Esophagus muscularis mucosa (tissue), 4 donors: ENCODE measurements at places on chromosomes 13 and 19. TPM values are rescaled to one million over a fixed set of nuclear protein-coding genes. Genes with fewer than 3 reads are reported as not detected.

GRCh38 chr19:39223703-39224279 lies 19.7 kb upstream of the SYCN start:
- H3K4me1 ChIP-seq, result no peaks in the 10 kb centered on the region
- no peak overlapping the region for H3K4me3 ChIP-seq
- DNase-seq, result no peak
- H3K27ac ChIP-seq, result no peak overlapping the region
- H3K36me3 ChIP-seq, result no peaks in the 10 kb centered on the region
- H3K27me3 ChIP-seq, result no peaks in the 10 kb centered on the region

GRCh38 chr19:38977445-38978325 lies 2.1 kb upstream of the FBXO17 start:
- H3K4me1 ChIP-seq, result peaks cover 32% of the 10 kb centered on the region
- peaks cover 8% of the 10 kb centered on the region for H3K27me3 ChIP-seq
- H3K4me3 ChIP-seq, result no peak overlapping the region
- H3K36me3 ChIP-seq, result no peaks in the 10 kb centered on the region

The SOX1 gene
- total RNA-seq, result under 0.01 TPM

- no peak overlapping the region for H3K4me3 ChIP-seq
- peak; percentile 57 for DNase-seq
- peaks cover 6% of the 10 kb centered on the region for H3K36me3 ChIP-seq
- no peak overlapping the region for H3K27ac ChIP-seq
- no peaks in the 10 kb centered on the region for H3K4me1 ChIP-seq
- no peaks in the 10 kb centered on the region for H3K27me3 ChIP-seq
Measured at GRCh38 chr13:31334547-31334946, 134.8 kb downstream of the B3GLCT start.

The GTF2F1 gene
- total RNA-seq, result 60.3 TPM

- H3K27ac ChIP-seq, result no peak overlapping the region
- no peaks in the 10 kb centered on the region for H3K27me3 ChIP-seq
- H3K36me3 ChIP-seq, result no peaks in the 10 kb centered on the region
- no peak overlapping the region for H3K4me3 ChIP-seq
- no peak for DNase-seq
- no peaks in the 10 kb centered on the region for H3K4me1 ChIP-seq
Measured at GRCh38 chr13:100917011-100917410, 242.4 kb upstream of the TMTC4 start.

DNA sequence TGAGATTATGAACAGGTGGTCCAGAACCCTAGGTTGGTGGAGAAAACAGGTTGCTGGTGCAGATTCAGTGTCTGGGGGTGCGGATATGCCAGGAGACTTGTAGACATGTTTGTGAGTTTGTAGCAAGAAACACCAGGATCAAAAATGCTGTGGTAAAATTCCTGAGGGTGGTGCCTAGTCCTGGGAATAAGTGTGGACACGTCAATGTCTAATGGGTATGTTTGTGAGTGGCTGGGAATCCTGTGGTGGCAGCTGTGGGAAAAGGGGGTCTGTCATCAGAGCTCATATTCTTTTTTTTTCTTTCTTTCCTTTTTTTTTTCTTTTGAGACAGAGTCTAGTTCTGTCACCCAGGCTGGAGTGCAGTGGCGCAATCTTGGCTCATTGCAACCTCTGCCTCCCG lies 7.2 kb downstream of the ZNF708 start:
- peak overlapping the region; percentile 61 for H3K27ac ChIP-seq
- DNase-seq, result no peak
- no peak overlapping the region for H3K4me3 ChIP-seq
- peaks cover 46% of the 10 kb centered on the region for H3K4me1 ChIP-seq
- peaks cover 10% of the 10 kb centered on the region for H3K36me3 ChIP-seq
- H3K27me3 ChIP-seq, result no peaks in the 10 kb centered on the region

The PGLYRP2 gene
- total RNA-seq, result not detected

The PCDH20 gene
- total RNA-seq, result 10.4 TPM

DNA sequence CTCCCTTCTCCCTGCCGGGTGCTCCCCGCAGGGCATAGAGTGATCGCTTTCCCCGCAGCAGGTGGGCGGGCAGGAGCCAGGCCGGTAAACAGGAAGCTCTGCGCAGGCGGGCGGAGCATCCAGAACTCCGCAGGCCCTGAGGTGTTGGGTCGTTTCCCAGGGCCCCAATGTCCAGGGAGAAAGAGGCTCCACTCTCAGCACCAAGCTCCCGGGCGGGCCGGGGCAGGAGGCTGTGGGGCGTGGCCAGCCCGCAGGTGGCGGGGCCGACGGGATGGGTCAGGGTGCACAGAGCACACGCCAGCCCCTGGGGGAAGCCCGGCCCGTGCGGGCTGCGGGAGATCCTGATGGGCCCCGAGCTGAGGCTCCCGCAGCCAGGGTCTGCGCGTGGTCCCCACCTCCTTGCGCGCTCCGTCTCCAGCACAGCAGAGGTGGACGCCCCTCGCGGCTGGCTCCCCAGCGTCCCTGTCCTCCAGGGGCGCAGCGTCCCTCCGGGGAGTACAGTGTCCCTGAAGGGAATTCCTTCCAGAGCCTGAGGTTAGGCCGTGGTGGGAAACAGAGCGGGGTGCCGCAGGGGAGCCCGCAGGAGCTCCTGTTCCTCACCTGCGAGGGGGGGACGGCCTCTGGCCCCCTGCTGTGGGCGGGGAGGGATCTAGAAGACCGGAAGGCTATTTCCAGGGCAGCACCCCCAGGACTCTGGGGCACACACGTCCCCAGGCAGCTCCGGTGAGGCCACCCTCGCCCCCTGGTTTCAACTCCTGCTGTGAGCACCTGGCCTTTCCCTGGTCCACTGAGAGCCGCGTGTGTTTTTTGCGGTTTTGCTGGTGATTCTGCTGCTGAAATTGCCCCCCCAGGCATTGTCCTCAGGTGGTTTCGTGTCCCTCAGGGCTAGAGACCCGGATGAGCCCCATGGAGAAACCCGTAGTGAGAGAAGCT lies 12.2 kb downstream of the PIP5K1C start:
- H3K27me3 ChIP-seq, result no peaks in the 10 kb centered on the region
- peaks cover 85% of the 10 kb centered on the region for H3K4me1 ChIP-seq
- peak overlapping the region; percentile 78 for H3K27ac ChIP-seq
- peak overlapping the region; percentile 21 for H3K4me3 ChIP-seq
- peaks cover 12% of the 10 kb centered on the region for H3K36me3 ChIP-seq

The ZNF841 gene
- total RNA-seq, result 13.7 TPM

The NLRP4 gene
- total RNA-seq, result not detected

The GATAD2A gene
- 60.5 TPM for total RNA-seq

GRCh38 chr13:21948769-21949474 lies 278.0 kb downstream of the FGF9 start:
- no peaks in the 10 kb centered on the region for H3K36me3 ChIP-seq
- H3K27ac ChIP-seq, result no peak overlapping the region
- H3K4me1 ChIP-seq, result no peaks in the 10 kb centered on the region
- H3K27me3 ChIP-seq, result no peaks in the 10 kb centered on the region
- no peak for DNase-seq

DNA sequence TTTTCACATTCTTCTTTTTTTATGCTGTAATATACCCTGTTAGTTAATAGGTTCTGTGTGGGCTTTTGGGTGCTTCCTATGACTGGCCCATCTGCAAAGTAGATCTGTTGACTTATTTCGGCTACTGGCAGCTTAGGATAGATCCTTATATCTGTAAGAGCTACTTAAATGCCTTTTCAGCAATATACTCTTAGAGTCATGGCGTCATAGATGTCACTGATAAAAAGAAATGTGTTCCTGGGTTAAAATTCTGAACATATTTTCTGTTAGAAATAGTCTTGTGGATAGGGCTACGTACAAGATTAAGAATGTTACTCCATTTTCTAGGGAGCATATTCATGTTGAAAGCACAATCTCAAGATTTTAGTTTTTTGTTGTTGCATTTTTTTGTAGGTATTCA lies 4.7 kb downstream of the AKAP11 start:
- no peak overlapping the region for H3K4me3 ChIP-seq
- H3K27ac ChIP-seq, result no peak overlapping the region
- no peak for DNase-seq
- H3K27me3 ChIP-seq, result no peaks in the 10 kb centered on the region

GRCh38 chr13:111115061-111115964 lies at the start of gene ARHGEF7:
Gene ARHGEF7 (plus strand): TSS chr13:111115310. CDS start chr13:111115527, 217 bp downstream.
- DNase-seq, result peak; percentile 47
- no peaks in the 10 kb centered on the region for H3K36me3 ChIP-seq
- peaks cover 13% of the 10 kb centered on the region for H3K4me1 ChIP-seq
- H3K27me3 ChIP-seq, result no peaks in the 10 kb centered on the region
- H3K27ac ChIP-seq, result peak within 1 kb of the TSS; percentile 75
- H3K4me3 ChIP-seq, result peak within 1 kb of the TSS; percentile 58

GRCh38 chr19:46731584-46731983 lies 14.3 kb upstream of the FKRP start:
- peaks cover 52% of the 10 kb centered on the region for H3K4me1 ChIP-seq

DNA sequence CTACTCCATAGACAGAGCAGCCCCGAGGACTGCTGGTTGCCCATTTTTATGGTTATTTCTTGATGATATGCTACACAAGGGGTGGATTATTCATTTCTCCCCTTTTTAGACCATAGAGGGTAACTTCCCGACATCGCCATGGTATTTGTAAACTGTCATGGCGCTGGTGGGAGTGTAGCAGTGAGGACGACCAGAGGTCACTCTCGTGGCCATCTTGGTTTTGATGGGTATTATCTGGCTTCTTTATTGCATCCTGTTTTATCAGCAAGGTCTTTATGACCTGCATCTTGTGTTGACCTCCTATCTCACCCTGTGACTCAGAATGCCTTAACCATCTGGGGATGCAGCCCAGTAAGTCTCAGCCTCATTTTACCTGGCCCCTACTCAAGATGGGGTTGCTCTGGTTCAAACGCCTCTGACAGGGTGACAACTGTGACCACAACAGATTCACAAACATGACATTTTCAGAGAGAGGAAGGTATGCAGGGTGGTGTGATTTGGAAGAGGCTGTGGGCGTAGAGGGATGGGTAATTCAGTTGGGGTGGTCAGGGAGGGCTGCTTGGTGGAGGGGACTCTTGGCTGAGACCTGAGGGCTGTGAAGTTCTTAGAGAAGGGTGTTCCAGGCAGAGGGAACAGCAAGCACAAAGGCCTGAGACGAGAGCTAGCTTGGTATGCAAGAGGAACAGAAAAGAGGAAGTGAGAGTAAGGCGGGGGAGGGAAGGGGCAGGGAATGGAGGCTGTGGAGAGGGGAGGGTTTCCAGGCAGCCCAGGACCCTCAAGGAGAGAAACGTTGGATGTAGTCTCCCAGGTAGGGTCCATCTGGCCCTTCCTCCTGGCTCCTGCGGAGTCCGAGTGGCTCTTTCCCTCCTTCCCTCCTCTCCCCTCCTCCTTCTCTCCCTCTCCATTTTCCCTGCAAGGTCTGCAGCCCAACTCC lies 23.5 kb downstream of the FAM187B start:
- H3K36me3 ChIP-seq, result no peaks in the 10 kb centered on the region
- H3K4me3 ChIP-seq, result no peak overlapping the region

DNA sequence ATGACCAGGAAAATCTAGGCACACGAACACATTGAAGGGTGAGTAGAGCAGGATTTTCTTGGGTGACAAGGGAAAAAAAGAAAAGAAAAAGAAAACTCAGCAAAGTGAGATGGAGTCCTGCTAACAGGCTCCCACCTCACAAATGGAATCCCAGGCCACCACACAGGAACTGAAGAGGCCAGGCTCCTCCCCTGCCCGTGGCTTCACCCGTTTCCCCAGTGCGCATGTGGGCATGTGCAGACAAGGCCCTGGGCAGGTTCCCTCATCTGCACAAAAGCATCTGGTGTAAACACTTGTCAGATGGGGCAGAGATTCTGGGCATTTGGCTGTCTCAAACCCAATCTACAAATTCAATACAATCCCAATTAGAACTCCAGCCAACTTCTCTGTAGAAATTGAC lies 24.5 kb downstream of the CFAP97D2 start:
- H3K27ac ChIP-seq, result no peak overlapping the region
- H3K4me3 ChIP-seq, result no peak overlapping the region
- no peak for DNase-seq
- no peaks in the 10 kb centered on the region for H3K36me3 ChIP-seq
- H3K4me1 ChIP-seq, result no peaks in the 10 kb centered on the region

DNA sequence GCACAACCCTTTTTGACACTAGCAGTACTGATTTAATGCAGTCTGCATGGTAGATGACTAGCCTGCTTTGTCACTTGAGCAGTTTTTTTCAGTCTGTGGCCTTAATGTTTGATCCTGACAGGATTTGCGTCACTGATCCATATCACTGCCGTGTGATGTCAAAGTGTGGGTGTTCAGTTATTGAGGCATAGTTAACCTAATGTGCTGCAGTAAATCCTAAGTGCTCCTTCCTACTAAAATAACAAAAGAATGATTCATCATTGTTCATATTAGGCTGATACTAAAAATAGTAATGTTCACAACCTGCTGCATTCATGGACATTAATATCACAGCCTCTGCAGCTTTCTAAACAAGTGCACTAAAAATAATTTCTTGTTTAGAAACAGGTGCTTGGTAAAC lies 121.9 kb upstream of the MLNR start:
- H3K4me3 ChIP-seq, result no peak overlapping the region
- H3K4me1 ChIP-seq, result peaks cover 25% of the 10 kb centered on the region
- no peaks in the 10 kb centered on the region for H3K36me3 ChIP-seq
- no peaks in the 10 kb centered on the region for H3K27me3 ChIP-seq
- H3K27ac ChIP-seq, result peak overlapping the region; percentile 52
- DNase-seq, result no peak
